Stimulated activated CD4-positive, alpha-beta T cell treated with anti-CD3 and anti-CD28 coated beads, Interleukin-4, amount 100 ng/mL, for 48 hours (primary cell): ENCODE measurements at places on chromosomes 13 and 19.

DNA sequence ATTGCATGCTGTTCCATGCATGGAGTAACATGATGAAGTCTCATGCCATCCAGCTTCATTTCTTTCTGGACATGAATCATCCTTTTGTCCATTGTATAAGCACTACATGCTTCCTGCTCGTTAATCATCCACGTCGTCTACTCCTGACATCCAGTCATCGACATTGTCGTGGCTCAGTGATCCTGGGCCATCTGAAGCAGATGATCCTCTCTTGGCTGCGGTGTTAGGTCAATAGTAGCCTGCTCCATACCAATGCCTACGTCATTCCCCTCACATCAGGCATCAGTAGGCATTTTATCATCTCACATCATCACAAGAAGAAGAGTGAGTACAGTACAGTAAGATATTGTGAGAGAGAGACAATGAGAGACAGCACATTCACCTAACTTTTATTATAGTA is 7.9 kb upstream of the MYO16 start:
- no peak for DNase-seq

DNA sequence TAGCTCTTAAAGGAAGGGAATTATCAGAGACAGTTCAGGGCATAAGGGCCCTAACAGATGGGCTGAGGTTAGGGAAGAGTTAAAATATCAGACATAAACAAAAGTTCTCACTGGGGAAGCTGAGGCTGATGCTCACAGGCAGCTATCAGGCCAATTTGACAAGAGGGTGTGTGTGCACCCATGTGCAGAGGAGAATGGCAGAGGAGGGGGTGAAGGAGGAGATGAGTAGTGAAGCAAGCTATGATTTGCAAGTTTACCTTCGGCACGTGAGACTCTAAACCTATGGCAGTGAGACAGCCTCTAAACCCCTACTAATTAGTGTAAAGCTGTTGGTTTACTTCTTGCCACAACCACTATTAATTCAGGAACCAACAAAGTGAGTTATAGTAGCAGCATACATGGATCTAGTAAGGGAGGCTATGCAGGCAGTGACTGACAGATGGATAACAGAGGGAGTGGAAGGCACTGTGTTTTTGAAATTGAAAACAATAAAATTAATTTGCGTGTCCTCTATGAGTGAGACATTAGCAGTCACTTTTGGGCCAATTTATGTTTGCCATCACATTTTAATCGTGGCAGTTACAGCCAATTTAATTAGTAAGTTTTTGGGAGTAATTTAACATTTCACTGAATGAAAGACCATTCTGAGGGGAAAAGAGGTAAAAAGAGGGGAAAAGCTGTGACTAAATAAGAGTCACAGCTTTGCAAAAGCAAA is 99.6 kb upstream of the HTR2A start:
- DNase-seq, result no peak

- no peak for DNase-seq
These were observed 3.4 kb upstream of the LAMP1 start for GRCh38 chr13:113293686-113294085.

- no peak for DNase-seq
These were observed 42.2 kb upstream of the KCTD4 start for GRCh38 chr13:45243077-45243476.

GRCh38 chr13:94254737-94255136 is 224.7 kb downstream of the DCT start:
- no peak for DNase-seq

GRCh38 chr13:69935043-69935442 is 172.6 kb upstream of the ATXN8OS start:
- no peak for DNase-seq

- no peak for DNase-seq
These were observed 404.4 kb downstream of the SPRY2 start for GRCh38 chr13:79936368-79937136.

DNA sequence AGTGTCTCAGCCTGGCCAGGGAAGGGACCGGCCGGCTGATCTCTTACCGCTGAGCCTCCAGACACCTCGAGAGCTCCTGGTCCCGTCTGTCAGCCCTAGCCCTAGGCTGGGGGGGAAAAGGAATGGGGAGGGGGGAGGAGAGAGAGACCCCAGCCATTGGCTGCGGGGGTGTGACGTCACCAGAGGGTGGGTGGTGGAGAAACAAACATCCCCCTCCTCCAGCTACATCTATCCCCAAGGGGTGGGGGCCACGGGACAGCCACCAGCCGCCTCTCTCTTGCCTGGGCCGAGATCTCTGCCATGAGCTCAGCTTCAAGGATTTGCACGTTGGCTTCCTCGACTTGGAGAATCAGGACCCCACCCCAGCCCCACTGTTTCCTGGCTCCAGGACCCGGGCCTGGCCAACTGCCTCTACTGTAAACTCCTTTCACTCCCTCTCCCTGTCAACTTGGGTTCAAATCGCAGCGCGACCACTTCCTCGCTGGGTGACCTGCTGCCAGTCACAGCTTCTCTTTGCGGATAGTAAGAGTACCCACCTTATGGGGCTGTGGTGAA is at the start of gene PRX:
Gene PRX (minus strand): TSS at position 88 of the 555 bp plus-strand sequence. CDS start 5,446 bp downstream, outside the sequence.
- no peak for DNase-seq

- no peak for DNase-seq
These were observed 74.6 kb downstream of the SHISA2 start for GRCh38 chr13:25977216-25977615.

GRCh38 chr19:30781519-30781918 is 409.3 kb downstream of the ZNF536 start:
- DNase-seq, result no peak

DNA sequence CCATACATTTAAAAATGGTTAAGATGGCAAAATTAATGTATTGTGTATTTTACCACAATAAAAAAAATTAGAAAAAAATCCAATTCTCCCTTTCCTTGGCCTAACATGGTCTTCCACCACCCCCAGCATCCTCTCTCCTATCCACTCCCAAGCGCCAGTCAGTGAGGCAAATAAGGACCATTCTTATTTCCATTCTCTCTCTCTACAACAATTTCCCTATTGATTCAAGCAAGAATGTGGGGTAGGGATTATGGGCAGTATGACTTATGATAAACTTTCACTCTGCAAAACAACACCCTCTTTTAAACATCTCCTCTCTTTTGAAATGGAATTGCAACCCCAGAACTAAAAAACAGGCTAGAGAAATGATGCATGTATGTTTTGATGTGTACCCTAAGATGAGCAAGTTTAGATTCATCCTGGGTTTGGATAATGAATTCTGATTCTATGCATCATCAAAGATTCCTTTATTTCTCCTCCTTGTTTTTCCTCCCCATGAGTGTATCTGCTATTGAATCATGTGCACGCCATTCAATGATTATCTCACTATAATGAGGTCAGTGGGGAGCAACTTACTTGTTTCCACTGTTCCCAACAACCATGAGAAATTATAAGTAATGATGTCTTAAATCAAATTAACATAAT is 3.5 kb downstream of the STARD13 start:
- DNase-seq, result no peak

- DNase-seq, result no peak
These were observed 3.2 kb downstream of the POLD1 start for GRCh38 chr19:50387176-50387867.
